G401 (cell line): ENCODE measurements at places on chromosomes 4 and X. TPM values are rescaled to one million over a fixed set of nuclear protein-coding genes. Genes with fewer than 3 reads are reported as not detected.
A peak's percentile ranks its signal among the peaks of the same experiment; 100 is the strongest.

- DNase-seq: no peak
Measured at GRCh38 chr4:100306018-100306417, 115.8 kb upstream of the DDIT4L start.

DNA sequence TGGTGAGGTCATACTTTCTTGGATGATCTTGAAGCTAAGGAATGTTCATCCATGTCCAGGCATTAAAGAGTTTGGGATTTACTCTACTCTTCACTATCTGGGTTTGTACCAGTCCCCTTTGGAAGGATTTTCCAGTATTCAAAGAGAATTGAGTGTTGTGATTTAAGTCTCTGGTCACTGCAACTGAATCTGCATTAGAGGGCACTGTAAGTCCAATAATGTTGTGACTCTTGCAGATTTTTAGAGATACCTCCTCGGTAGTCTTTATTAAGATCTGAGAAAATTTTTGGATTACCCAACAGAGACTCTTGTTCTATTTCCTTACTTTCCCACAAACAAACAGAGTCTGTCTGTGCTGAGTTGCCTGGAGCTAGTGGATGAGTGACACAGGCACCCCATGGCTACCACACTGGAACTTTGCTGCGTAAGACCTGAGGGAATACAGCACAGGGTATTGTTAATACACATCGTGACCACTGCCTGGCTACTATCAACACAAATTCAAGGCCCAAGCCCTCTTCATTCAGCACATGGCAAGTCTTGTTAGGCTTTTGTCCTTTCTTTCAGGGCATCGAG, 357.1 kb upstream of the KLHL4 start:
- no peak for DNase-seq

DNA sequence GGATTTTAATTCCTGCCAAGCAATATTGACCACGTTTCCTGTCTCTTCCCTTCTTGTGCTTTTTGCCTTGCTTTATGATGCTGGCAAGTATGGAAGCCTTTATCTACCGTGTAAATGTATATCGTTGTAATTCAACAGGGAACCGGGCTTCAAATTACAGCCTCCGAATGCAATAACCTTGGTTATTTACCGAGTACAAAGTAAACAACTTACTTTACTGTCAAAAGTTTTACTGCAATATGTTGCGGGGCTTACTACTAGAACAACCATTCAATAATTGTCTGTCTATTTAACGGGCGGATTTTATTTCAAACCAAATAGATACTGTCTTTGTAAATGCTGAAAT, 73.1 kb downstream of the PALLD start:
- DNase-seq: no peak

- DNase-seq: no peak
Measured at GRCh38 chr4:74970577-74970976, 37.7 kb downstream of the PARM1 start.

DNA sequence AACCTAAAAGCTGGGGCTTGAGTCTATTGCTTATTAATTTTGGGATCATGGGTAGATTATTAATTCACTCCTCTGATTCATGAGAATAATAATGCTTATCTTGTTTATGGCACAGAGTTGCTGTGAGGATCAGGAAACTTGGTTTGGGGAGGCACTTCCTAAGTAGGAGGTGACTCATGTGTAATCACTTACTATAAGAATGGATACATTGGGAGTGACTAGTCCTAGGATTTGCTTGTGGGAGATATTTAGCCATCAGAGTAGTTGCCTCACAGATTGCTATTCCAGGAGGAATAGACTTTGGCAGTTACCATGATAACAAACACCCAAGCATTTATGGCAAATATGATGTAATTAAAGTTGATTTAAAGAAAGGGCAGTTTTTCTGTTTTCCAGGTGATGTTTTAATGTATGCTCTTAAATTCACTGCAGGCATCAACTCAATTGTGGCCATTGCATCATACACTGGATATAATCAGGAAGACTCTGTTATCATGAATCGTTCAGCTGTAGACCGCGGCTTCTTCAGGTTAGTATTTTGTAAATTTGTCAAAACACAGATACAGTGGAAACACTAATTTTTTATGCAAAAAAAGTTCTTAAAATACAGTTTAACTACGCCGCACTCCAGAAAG, 41.9 kb downstream of the POLR2B start:
- no peak for DNase-seq

GRCh38 chr4:78291277-78291676, 234.2 kb downstream of the FRAS1 start:
- no peak for DNase-seq

GRCh38 chr4:86530183-86530582, 63.9 kb upstream of the PTPN13 start:
- DNase-seq: no peak

- no peak for DNase-seq
Measured at GRCh38 chr4:30610361-30610760, 109.8 kb upstream of the PCDH7 start.

- DNase-seq: peak; percentile 88
Measured at GRCh38 chr4:151674804-151675391, 85.9 kb downstream of the GATB start.

- DNase-seq: peak; percentile 44
Measured at GRCh38 chrX:154046031-154046781, 26.5 kb upstream of the IRAK1 start.

- no peak for DNase-seq
Measured at GRCh38 chr4:54215379-54216077, 13.6 kb upstream of the PDGFRA start.

ZAR1 gene
- not detected in 2 replicates for total RNA-seq

MAOA gene
- 0.18 and 1.1 TPM in 2 replicates for total RNA-seq

P2RY4 gene
- total RNA-seq: 0.20 TPM in 1 of 2 replicates, not detected in the other

HSFX1 gene
- total RNA-seq: 0.71 TPM in 1 of 2 replicates, not detected in the other

HS6ST2 gene
- total RNA-seq: 76.5 and 103 TPM in 2 replicates
